ENCODE measurements at places on chromosomes 1 and 21.

DNA sequence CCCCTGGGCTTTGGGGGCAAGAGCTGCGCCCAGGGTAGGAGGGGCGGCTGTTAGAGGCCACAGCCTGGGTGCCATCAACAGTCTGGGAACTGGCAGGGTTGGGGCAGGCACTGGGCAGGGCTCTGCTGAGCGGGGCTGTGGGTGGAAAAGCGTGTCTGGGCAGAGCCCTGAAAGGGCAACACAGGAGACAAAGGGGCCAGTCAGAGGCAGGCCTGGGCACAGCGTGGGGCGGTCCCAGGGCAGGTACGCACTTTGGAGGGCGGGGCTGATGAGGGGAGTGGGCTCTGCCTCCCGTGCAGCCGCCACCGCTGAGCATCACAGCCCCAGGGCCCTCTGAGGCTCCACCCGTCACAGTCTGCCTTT is 13.9 kb downstream of the CELSR2 start:
- no peak for DNase-seq

GRCh38 chr1:113871597-113872113 is at the start of gene PTPN22:
PTPN22 (minus strand) TSS chr1:113871712.
- peak; percentile 74 for DNase-seq

DNA sequence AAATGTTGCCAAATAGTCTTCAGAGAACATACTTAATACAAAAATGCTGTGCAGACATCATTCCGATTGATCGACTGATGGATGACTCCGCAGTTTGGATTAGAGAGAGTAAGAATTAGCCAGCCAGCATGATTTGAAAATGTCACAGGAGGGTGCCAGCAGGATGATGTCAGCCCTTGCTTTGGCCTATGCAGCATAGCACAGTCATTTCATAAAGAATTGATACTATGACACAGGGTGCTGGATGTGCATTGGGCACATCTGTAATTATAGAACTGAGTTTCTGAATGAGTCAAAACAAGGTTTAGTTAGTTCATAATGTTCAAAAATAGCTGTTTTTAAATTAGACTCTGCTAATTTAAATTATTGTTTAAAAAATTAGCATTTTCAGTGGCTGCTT is 21.6 kb upstream of the TRAF5 start:
- DNase-seq, result peak; percentile 47

DNA sequence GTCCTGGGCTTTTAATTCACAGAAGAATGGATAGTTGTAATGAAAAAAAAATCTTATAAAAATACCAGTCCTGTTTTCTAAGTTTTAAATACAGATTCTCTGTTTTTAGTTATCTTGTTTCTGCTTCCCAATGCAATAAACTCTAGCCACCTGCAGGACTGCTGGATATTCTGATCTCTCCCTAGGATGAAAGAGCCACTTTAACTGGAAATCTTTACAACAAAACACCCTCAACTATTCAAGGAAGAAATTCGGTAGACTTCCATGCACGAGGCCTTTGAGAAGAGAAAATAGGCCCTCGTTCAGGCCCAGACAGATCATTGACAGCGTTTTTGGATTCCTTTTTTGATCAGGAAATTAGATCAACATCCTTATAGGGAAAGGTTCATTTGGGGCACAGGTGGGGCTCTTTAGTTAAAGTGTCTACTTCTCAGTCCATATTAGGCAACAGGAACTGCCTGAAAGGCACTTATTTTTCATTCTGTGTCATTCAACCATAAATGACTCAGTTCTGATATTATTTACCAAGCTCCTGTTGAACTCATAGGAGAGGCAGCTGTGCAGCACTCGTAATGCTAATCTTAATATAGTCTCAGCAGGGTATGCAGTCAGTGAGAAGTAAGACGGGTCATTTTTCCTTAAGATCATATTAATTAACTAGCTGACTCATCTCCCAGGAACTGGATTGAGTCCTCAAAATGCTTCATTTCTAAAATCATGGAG is 71.1 kb upstream of the ERRFI1 start:
- peak; percentile 21 for DNase-seq

DNA sequence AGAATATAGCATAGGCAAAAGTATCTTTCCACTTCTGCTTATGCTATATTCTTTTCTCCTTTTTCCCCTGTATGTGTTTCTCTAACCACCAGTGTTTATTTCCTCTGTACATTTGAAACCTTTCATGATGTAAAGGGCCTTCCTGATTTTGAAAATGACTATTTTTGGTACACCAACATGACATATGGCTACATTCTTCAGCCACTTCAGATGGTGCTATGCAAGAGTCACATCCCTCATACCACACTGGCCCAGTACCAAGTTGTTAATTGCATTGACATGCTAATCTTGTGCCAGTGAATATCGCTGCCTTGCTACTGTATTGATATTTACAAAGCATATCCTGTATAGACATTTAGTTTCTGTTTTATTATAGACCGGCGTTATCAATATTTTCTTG is 408.7 kb downstream of the NCAM2 start:
- no peak for DNase-seq

- no peak for DNase-seq
These were observed 615.5 kb downstream of the NPHP4 start for GRCh38 chr1:5376538-5377247.

GRCh38 chr1:227756172-227756959 is 21.1 kb downstream of the SNAP47 start:
- no peak for DNase-seq

GRCh38 chr1:228275430-228276173 is 67.8 kb downstream of the OBSCN start:
- DNase-seq, result peak; percentile 94

DNA sequence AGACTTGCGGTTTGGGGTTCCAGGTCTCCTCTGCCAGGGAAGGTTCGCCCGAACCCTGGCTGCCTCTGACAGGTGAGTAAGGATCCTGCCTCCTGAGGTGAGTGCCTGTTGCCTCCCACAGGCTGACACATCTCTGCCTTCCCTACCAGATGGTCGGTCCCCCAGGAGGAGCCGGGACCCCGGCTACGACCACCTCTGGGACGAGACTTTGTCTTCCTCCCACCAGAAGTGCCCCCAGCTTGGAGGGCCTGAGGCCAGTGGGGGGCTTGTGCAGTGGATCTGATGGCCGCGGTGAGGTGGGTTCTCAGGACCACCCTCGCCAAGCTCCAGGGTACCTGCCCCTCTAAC is 7.6 kb downstream of the PERM1 start:
- DNase-seq, result no peak

GRCh38 chr1:223088713-223089240 is 54.3 kb downstream of the TLR5 start:
- DNase-seq, result no peak

DNA sequence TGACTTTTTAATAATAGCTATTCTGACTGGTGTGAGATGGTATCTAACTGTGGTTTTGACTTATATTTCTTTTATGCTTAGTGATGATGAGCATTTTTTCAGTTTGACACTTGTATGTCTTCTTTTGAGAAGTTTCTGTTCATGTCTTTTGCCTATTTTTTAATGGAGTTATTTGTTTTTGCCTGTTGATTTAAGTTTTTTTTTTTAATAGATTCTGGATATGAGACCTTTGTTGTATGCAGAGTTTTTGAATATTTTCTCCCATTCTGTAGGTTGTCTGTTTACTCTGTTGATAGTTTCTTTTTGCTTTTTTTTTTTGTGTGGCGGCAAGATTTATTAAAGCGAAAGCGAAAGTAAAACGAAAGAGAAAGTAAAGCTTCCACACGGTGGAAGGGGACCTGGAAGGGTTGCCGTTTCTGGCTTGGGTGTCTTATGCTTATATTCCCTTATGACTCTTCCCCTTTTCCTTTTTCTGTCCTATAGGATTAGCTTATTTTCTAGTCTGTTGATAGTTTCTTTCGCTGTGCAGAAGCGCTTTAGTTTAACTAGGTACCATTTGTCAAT is 67.6 kb downstream of the TBX19 start:
- no peak for DNase-seq

DNA sequence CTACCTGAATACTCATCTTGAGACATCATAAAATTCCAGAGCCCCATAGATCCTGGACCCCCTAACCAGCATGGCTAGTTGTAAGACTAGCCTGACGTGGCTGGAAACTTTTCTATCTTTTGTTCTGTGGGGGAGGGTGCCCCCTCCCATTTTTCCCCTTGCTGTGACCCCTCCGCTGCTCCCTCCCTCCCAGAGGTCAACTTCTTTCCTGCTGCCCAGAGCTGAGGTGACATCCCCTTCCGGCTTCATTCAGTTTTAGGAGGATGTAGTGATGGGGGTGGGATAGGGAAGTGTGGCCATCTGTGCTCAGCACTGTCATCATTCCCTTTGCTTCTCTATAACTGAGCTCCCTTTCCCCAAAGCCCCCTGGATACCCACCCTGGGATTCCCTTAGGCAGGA is 4.4 kb upstream of the SLC41A1 start:
- DNase-seq, result no peak

DNA sequence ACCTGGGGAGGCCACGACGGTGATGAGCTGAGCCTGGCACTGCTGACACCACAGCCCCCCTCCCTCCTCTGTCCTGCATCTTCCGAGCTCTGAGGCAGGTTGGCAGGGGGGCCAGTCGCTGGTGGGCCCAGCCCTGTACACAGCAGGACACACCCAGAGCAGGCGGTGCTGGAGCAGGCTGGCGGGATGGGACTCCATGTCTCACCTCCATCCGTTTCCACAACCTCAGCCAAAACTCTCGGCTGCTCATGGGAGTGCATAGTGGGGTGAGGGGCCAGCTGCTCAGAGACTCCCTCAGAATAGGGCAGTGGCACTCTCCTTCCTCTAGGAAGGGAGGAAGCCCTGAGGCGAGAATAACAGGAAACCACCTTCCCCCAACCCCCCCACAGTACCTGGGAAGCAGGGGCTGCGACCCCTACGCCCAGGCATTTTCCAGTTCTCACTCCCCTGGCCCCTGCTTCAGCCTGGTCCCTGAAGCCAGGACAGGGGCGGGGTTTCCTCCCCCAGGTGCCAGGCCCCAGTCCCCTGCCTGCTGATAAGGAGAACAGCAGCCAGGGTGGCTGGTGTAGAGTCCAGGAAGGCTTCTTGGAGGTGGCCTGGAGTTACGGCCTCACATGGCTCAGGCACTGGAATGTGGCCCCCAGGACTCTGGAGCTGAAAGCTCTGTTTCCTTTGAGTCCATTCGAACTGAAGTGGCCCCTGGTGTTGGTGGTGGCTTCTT is 3.2 kb upstream of the IBA57 start:
- no peak for DNase-seq

DNA sequence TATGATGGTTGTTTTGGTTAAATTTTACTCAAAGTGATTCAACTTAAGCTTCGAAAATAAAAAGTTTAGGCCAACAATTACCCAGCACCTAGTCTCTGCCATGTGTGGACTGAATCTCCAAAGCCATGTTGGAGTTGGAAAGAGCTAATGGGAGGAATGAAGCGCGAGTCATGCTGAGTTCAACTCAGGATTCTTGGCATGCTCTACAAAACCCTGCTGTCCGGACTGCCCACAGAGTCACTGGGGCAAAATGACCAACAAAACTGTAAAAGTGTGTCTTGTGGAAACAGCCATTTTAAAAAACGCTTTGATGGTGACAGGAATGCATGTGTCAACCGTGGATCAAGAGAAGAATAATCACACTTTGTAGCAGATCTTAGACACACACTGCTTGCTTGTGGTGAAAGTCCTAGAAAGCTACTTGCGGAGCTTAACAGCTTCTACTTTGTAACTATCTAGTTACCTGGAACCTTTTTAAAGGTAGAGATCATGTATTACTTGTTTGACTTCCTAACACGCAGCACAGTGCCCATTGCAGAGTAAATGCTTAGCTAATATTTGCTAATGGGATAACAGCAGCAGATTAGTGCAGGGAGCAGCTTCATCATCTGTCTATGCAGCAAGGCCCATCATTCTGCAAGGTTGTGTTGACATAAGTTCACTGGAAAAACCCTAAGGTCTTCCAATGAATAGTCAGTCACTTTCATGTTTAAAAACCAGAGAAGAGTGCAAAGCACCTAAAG is 7.0 kb upstream of the GBP6 start:
- DNase-seq, result no peak

- no peak for DNase-seq
These were observed 111.4 kb upstream of the VANGL1 start for GRCh38 chr1:115530407-115530806.

GRCh38 chr1:96238426-96238825 is 483.2 kb upstream of the PTBP2 start:
- no peak for DNase-seq

DNA sequence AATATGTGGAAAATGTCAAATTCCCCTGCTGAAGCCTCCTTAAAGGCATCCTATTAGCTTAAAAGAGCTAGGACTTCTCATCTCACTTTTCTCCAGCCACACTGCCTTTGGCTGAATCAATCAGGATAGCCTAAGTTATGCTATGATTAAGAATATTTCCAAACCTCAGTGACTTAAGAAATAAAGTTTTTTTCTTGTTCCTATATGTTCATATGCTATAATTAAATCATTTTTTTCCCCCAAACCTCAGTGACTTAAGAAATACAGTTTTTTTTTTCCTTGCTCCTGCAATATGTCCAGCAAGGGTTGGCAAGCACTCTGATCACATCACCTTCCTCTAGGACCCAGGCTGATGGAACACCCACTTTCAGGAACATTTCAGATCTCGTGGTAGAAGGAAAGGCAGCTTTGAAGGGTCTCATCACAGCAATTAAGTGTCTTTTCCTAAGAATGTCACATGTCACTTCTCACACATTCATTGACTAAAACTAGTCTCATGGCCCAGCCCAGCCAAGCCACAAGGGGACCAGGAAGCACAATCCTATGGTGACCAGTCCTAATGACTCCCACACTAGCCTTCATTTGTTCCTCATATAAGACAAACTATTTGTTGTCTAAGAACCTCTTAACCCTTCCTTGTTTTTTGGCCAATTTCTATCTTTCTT is 6.3 kb upstream of the JUN start:
- DNase-seq, result no peak

- DNase-seq, result no peak
These were observed 14.5 kb downstream of the SLX9 start for GRCh38 chr21:44954281-44954771.

DNA sequence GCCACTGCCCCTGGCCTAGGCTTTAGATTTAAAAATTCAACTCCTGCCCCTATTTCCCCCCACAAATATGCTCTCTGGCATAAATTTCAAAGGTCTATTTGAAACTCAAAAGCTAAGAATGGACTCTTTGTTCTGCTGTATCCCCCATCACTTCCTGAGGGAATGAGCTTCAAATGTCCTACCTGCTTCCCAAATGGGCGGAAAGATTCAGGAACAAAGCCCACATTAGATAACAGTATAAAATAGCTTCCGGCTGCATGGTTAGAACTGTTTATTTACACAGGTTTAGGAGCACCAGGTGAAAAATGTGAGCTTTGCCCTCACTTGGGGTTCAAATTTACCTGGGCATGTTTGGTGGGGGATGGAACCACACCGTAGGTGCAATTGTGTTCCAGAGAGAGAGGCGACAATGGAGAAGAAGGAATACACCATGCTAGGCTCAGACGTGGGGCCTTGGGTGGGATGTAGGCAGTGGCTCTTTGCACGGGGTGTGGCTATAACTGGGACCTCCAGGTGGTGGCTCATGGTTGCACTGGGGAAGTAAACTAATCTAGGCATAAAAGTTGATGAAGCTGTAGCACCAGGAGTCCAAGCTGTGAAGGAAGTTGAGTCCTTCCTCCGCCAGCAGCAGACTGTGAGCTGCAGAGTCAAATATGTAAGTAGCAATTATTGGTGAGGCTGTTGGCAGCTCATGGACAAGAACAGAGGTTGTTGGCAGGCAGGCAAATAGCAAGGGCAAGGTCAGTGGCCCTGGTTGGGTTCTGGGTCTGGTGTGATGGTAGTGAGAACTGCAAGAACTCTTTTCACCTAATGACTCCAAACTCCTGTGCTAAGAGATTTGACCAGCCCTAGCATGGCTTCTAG is 41.5 kb upstream of the SRSF10 start:
- no peak for DNase-seq

Measured in activated CD4-positive, alpha-beta T cell treated with anti-CD3 and anti-CD28 coated beads, Interleukin-2, amount 50 U/mL, for 48 hours (primary cell).